AG09319 (cell line): ENCODE measurements at places on chromosomes 13 and 19.

- DNase-seq = no peak
Measured at GRCh38 chr13:28613562-28613961, 45.4 kb upstream of the POMP start.

GRCh38 chr13:30088312-30088855, 219.0 kb downstream of the KATNAL1 start:
- no peak for DNase-seq

DNA sequence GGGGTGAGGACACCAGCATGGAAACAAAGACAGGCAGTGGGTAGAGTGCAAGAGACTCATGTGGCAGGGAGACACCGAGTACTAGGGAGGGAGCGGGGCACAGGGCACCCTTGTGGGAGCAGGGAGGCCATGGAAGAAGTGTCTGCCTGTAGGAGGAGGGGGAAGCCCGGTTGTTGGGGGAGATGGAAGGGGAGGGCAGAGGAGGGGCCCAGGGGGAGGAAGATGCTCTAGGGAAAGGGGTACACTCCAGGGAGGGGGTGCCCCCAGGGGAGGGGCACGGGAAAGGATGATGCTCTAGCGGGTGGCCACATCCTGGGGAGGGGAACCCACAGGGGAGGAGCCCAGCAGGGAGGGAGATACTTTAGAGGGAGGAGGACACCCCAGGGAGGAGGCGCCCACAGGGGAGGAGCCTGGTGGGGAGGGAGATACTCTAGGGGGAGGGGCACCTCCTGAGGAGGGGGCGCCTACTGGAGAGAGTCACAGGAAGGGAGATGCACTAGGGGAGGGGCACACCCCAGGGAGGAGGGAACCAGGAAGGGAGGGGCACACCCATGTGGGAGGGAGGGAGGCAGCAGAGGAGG, 24.9 kb downstream of the CPAMD8 start:
- no peak for DNase-seq

- DNase-seq = no peak
Measured at GRCh38 chr13:113981194-113981605, 7.3 kb upstream of the C13orf46 start.

- DNase-seq = no peak
Measured at GRCh38 chr19:2235381-2236063, 607 bp downstream of the PLEKHJ1 start.

- no peak for DNase-seq
Measured at GRCh38 chr13:106696140-106696539, 128.2 kb upstream of the ARGLU1 start.

DNA sequence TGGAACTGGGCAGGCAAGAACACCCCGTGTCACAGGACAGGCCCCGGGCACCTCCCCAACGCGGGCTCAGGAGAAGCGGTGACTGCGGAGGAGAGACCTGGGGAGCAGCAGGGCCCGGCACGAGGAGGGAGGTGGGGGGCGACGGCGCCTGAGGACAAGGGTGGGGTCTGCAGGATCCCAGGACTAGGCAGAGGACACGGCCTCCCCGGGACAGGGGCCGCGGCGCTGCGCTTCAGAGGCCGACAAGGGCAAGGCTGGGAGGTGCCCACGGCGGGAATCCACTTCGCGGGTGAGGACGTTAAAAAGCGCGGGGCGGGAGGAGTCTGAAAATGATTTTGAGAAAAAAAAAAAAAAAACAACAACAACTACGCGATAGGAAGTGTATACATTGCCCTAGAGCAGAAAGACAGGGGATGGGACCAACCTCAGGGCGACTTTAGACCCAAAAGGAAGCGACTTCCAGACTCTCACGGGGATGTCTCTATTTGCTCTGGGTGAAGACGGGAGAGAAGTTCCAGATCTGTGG, 44.9 kb downstream of the ZNF611 start:
- no peak for DNase-seq

GRCh38 chr13:35781036-35782000, 304.8 kb upstream of the MAB21L1 start:
- DNase-seq = no peak

DNA sequence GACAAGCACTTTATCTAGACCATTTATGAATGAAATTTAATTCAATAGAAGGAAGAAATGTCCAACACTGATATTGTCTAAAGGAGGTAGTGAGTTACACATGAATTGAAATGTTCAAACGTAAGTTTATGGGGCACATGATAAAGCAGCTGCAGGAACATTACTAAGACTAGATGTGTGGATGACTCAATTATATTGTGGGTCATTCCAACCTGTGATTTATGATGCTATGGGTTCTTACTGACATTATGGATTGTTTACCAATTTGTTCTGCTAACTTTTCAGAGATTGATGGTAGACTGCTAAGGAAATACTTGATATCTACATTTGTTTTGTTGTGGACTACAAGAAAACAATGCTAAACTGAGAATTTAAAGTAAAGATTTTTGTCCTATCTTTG, 56.1 kb upstream of the ATXN8OS start:
- DNase-seq = no peak

DNA sequence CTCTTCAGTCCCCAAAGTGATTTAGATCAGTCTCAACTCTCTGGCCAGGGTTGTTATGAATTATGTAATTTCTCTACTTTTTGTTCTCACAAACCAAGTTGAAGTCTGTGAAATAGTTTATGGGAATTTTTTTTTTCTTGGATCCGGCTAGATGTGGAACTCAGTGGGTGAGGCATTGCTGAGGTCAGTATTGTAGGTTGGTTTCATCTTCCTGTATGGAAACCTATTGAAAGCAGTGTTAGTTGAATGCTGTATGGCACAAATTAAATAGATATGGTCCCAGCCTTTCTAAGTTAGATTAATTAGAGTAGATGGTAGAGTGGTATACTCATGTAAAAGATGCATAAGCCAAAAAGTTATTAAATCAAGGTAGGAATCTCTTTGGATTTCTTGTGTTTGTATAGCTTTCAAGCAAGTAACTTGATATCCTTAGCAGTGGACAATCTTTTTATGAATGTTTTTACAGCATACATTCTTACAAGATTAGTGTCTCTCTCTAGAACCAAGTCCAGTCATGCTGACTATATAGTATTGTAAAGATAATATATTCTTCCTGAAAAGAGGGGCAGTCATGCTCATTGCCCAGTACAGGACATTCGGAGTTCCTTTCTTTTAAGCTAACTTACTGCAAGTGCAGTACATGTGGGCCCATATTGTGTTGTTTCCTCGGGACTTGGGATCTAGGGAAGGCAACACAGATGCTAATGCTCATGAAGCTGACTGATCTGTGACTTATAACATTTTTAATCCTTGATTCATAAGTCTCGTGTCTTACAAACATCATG, 2541.1 kb downstream of the PCDH9 start:
- DNase-seq = no peak

- DNase-seq = no peak
Measured at GRCh38 chr19:14943601-14944000, 2.3 kb downstream of the OR7C2 start.

- no peak for DNase-seq
Measured at GRCh38 chr19:38316477-38317067, 825 bp upstream of the YIF1B start.
